ENCODE measurements at places on chromosomes 6 and 20.
A peak's percentile ranks its signal among the peaks of the same experiment; 100 is the strongest.

GRCh38 chr6:110357298-110357663 is 868 bp downstream of the METTL24 start:
- no peak for DNase-seq

DNA sequence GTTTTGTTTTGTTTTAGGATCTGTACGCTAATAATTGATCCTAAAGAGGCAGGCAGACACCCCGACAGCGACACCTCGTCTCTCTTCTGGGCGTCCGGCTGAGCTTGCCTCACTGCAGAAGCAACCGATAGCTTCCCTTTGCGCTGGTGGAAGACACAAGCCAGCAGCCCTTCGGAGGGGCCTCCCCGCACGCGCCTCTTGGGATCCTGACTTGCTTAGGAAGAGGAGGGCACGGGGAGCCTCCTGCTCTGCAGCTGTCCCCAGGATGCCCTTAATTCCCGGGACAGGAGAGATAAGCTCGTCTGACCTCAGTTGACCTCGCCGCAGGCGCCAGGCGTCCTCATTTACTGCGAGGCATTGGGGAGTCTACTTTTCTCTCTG is 94.0 kb downstream of the CD83 start:
- DNase-seq: no peak

GRCh38 chr6:34237722-34238584 is 1.3 kb downstream of the HMGA1 start:
- DNase-seq: peak; percentile 86

GRCh38 chr6:56953597-56954402 is 1.1 kb upstream of the BEND6 start:
- no peak for DNase-seq

DNA sequence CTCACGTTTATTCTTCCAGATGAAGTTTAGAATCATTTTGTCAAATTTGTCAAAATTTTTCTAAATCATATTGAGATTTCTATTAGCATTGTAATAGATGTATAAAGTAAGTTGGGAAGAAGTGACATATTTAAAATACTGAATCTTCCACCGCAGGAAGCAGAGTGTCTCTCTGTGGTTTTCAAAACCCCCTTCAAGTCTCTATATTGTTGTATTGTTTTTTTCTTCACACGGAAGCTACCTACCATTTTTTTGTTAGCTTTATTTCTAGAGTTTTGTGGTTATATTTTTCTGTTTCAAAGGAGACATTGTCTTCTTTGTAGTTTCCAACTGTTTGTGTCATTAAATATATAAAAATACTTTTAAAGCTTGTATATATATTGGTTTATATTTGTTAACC is 188.6 kb downstream of the ZDHHC14 start:
- no peak for DNase-seq

DNA sequence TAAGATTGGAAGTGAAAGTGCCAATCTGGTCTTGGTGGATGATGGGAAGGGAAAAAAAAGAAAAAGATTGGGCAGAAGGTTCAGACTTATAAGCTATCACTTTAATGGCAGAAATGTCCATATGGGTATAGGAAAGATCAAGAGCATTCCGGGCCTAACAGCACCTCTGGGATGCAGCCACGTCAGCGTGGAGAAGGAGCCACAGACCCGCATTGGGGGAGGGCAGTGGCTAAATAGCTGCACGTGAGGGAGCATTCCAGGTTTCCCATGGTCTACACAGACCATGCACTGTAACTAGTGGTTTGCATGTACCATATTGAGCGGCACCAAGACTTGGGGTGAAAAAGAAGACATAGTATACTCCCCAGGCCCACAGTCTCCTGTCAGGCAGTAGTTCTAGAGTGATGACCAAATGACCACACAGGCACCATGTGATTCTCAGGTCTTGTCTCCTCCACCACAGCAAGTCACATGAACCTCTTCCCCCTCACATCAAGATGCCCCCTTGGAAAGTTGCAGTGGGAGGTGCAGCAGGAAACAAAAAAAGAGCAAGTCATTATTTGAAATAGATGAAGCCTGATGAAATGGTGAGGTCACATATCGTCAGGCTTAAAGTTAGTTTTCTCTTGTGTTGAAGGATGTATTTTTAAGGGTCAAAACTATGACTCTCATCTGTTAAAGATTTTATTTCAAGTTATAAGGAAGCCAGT is 94.4 kb upstream of the TNFAIP3 start:
- DNase-seq: no peak

- no peak for DNase-seq
Measured at GRCh38 chr6:108983151-108983550, 111.5 kb downstream of the SESN1 start.

DNA sequence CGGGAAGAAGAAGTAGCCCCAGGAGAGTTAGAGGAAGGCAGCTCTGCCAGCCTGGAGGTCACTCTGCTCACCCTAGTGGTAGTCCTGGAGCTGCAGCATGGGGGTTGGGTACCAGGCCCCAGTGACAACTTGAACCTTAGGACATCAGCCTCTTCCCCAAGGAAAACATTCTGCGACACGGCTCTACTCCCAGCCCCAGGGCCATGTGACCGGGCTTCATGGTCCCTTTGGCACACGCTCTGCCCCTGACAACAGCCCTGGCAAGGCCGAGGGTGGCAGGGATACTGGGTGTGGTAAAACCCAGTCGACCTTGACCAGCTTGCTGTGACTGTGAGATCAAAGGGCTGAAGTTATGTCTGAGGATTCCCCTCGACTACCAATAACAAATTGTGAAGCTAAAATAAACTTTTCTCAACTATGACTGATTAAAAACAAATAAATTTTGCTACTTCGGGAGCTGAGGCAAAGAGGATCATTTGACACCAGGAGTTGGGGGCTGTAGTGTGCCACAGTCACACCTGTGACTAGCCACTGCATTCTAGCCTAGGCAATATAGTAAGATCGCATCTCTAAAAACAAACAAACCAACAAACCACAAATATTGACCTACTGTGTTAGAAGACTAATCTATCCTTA is 24.4 kb upstream of the ARID1B start:
- no peak for DNase-seq

GRCh38 chr6:153957394-153957793 is 81.6 kb upstream of the OPRM1 start:
- DNase-seq: no peak

DNA sequence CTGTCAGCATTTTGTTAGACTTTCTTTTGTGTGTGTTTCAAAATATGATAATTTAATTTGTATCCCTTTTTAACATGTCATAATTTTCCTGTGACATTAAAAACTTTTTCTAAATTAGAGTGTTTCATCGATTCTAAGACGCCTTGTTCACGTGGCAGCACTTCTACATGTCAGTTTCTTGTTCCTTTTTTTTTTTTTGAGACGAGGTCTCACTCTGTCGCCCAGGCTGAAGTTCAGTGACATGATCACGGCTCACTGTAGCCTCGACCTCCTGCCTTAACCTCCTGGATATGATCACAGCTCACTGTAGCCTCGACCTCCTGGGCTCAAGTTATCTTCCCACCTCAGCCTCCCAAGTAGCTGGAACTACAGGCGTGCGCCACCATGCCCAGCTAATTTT is 27.6 kb upstream of the ADRM1 start:
- no peak for DNase-seq

- peak; percentile 78 for DNase-seq
Measured at GRCh38 chr6:134640975-134641429, 308.9 kb downstream of the ALDH8A1 start.

GRCh38 chr6:136024711-136025110 is 173.2 kb downstream of the PDE7B start:
- no peak for DNase-seq

Data from activated naive CD4-positive, alpha-beta T cell treated with anti-CD3 and anti-CD28 coated beads, Interleukin-2, amount 50 U/mL, for 16 hours (primary cell).